Kidney tubule cell (primary cell): ENCODE measurements at places on chromosomes 12 and 14.

DNA sequence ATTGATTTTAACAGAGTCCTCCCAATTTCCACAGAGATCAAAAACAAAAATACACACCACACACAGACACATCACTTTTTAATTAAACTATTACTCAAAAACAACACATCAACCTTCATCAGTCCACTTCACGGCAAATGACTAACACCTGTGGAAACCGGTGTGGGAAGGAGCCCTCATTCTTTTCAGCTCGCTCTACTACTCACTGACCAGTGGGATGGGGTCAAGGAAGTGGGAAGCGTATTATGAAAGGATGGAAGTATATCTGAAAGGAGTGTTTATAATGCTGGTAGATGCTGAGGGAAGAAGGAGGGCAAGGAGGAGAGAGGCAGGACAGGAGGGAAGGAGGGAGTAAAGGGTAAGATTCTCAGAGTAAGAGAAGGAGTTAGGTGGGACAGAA lies 156.5 kb downstream of the EPS8 start:
- peak; percentile 24 for DNase-seq

DNA sequence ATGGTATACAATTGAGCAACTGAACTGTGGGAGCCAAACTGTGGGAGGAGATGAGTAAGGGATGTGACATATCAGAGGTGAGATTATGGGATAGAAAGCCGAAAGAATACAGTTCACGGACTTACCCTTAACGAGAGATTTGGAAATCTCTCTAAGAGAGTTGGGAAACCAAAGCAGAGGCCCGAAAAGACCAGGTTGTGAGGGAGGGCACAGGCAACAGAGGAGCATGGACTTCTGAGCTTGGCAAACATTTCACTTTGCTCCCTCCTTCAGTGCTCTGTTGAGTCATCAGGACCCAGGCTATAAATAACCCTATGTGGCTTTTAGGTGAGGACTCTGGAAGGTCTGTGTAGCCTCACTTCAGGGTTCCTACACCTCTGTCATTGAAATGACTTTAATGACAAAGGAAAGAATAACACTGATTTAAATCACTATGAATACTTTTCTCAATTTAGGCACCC lies 120.6 kb downstream of the TGFB3 start:
- peak; percentile 48 for DNase-seq

GRCh38 chr14:56248442-56248841 lies 130.2 kb downstream of the PELI2 start:
- no peak for DNase-seq

DNA sequence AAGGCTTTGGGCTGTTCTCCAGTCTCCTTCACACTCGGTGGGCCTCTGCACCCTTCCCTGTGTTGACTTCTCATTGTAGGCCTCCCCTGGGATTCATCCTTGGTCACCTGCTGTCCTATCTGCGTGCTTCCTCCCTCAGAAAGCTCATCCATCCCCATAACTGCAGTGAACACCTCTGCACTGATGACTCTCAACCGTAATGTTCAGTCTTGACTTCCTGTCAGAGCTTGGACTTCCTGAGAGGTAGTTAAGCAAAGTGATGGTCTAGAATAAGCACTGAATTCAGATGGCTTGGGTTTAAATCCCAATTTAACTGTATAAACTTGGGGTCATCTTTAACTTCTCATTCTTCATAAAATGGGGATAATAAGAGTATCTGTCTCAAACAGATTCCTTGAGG lies 13.6 kb upstream of the MDM1 start:
- no peak for DNase-seq

GRCh38 chr12:56346675-56347074 lies 8.0 kb downstream of the IL23A start:
- peak; percentile 13 for DNase-seq

DNA sequence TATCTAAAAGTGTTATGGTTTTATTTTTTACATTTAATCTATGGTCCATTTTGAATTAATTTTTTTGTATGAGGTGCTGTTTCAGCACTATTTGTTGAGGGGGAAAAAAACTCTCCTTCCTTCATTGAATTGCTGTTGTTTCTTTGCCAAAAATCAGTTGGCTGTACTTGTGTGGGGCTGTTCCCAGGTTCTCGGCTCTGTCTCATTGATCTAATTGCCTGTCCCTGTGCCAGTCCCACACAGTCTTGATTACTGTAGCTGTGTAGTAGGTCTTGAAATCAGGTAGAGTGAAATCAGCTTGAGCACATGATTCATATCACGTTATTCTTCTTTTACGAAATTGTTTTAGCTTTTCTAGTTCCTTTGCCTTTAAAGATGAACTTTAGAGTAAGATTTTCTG lies 109.7 kb downstream of the ADGRD1 start:
- no peak for DNase-seq

DNA sequence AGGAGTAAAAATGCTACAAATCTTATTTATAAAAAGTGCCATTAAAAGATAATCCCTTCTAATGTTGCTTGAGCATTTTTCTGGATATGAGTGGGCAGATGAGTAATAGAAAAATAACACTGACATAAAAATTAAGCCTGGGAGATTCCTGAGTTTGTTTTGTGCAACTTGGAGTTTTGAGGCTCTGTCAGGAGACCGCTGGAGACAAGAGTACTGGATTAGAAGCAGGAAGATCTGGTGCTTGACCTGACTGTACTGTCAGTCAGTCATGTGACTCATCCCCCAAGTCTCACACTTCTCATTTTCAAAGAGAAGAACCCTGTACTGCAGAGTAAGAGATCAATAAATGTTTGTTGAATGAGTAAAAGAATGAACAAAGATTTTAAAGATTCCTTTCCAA lies 29.4 kb downstream of the ANO4 start:
- peak; percentile 63 for DNase-seq

GRCh38 chr12:104462931-104463339 lies 6.2 kb downstream of the CHST11 start:
- DNase-seq, result no peak

DNA sequence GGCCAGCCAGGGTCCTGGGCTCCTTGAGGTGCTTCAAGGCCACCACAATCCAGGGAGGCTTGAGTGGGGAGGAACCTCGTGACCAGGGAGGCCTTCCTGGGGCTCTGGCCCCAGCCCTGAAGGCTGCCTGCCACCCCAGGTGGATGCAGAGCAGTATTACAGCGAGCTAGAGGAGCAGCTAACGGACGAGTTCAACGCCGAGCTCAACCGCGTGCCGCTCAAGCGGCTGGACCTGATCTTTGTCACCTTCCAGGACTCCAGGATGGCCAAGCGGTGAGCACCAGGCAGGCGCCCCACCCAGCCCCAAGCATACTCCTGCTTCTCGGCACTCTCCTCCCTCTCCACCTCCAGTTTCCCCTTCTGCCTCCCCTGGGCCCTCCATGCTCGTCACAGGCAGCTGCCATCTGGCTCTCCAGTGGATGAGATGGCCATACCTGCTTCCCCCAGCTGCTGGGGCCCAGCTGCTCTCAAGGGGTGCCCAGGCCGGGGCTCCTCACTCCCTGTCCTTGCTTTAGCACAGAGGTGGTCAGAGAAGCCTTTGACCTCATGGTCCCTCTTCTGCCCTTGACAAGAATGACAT lies 30.6 kb downstream of the NGB start:
- no peak for DNase-seq

GRCh38 chr12:49885118-49885517 lies 18.6 kb downstream of the FAIM2 start:
- DNase-seq, result no peak

- DNase-seq, result no peak
Measured at GRCh38 chr14:60510254-60510950, 1.5 kb downstream of the SIX6 start.

- no peak for DNase-seq
Measured at GRCh38 chr14:51333901-51334521, 94.0 kb downstream of the TMX1 start.

DNA sequence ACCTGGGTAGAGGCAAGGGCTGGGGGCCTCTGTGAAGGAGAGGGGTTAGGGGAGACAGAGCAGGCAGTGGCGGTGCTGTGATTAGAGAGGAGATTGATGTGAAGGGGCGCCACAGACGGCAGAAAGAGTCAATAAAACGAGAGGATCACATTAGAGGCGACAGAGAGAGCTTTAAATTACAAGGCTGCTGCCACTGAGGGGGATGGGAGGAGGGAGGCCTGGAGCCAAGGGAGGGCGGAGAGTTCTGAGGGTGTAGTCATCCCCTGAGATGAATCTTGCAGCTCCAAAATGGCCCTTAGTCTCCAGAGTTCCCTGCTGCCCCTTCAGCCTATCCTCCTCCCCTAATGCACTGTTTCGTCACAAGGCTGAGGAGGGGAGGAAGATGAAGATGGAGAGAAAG lies 12.8 kb downstream of the ZFHX2 start:
- DNase-seq, result no peak

DNA sequence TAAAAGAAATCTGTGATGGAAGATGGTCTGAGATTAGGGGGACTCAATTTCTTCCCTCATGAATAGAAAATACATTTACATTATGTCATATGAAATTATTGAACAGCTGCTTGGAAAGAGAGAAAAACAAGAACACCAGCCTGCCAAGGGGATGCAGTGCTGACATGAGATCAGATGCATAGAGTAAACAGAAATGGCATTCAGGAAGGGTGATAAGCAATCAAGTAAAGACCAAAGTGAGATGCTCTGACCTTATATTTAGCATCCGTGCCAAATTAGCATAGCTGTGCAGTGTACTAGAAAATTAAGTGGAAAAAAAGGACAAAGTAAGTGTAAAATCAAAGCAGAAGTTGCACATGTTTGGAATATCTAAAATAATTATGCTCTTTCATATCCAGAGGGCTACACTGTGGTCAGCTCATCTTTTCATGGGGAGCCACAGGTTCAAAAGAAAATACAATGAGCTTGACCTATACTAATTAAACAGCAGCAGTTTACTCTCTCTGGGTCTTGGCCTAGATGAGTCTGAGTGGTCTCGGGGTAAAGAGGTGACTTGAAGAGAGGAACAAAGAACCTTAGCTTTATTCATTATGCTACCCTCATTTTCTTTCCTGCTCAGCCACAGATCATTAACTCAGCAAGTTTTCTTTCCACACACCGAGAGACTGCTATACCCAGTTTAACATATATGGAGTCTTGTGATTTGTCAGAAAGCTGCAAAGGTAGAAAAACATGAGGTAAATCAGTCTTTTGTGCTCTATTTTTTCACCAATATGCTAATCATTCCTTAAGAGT lies 359.4 kb upstream of the FOXG1 start:
- DNase-seq, result no peak

GRCh38 chr14:28975084-28975483 lies 208.5 kb downstream of the FOXG1 start:
- no peak for DNase-seq

- peak; percentile 22 for DNase-seq
Measured at GRCh38 chr12:98185606-98186005, 329.8 kb upstream of the TMPO start.

DNA sequence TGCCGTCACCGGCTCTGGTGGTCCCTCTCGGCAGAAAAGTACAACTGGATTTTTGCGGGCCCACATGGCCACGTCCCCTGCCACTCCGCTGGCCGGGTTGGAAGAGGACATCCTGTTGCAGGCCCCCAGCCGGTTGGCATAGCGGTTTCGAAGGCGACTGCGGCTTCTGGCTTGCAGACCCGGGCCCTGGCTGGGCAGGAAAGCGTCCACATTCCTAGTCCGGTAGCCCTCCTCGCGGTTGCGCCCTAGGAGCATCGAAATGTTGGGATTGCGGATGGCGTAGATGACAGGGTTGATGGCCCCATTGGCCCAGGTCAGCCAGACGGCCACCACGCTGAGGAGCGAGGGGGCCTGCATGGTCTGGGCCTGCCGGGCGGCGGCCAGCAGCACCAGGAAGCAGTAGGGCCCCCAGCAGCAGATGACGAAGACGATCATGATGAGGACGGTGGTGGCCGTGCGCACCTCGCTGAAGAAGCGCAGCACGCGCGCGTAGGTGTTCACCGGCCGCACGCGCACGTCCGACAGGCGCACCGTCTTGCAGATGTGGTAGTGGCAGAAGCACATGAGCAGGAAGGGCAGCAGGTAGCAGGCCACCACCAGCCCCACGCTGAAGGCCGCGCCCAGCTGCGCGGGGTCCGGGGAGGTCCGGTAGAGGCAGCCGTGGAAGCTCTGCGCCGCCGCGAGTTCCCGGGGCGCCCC lies 1.2 kb downstream of the GPR135 start:
- DNase-seq, result peak; percentile 25

DNA sequence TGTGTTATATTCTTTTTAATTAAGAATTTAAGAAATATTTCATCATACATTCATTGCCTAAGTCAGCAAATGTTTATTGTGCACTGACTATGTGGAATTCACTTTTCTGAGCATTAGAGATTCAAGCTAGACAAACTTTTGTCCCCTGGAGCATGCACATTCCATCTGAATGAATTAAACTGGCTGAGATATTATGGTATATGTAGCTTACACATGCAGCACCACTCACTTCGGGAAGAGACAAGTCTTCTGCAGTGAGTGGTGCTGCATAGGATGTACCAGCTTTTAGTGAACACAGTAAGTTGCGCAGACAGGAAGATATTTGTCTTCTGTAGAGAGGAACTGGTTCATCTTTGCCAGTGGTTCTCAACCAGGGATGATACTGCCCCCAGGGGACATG lies 318.4 kb downstream of the SYT1 start:
- no peak for DNase-seq

- DNase-seq, result peak; percentile 52
Measured at GRCh38 chr14:95319312-95320077, at the start of gene CLMN. CLMN (minus strand) TSS chr14:95319908; CDS start chr14:95319792, 116 bp downstream.

DNA sequence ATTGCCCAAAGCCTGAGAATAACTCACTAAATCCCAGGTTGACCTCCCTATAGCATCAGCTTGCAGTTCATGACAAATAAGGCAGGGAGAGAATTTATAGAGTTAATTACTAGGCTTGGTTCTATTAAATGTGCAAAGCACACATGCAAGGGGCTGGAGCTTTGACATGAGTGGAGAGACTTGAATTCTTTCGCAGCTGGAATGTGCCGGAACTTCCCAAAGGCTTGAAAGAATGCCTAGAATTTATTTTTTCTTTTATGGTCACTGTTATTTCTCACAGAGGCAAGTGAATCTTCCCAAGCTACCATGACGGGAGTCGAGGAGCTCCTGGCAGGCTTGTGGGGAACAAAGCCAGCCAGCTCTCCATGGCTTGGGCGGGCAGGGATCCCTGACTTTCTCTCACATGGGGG lies 95.5 kb upstream of the USP44 start:
- DNase-seq, result peak; percentile 70

DNA sequence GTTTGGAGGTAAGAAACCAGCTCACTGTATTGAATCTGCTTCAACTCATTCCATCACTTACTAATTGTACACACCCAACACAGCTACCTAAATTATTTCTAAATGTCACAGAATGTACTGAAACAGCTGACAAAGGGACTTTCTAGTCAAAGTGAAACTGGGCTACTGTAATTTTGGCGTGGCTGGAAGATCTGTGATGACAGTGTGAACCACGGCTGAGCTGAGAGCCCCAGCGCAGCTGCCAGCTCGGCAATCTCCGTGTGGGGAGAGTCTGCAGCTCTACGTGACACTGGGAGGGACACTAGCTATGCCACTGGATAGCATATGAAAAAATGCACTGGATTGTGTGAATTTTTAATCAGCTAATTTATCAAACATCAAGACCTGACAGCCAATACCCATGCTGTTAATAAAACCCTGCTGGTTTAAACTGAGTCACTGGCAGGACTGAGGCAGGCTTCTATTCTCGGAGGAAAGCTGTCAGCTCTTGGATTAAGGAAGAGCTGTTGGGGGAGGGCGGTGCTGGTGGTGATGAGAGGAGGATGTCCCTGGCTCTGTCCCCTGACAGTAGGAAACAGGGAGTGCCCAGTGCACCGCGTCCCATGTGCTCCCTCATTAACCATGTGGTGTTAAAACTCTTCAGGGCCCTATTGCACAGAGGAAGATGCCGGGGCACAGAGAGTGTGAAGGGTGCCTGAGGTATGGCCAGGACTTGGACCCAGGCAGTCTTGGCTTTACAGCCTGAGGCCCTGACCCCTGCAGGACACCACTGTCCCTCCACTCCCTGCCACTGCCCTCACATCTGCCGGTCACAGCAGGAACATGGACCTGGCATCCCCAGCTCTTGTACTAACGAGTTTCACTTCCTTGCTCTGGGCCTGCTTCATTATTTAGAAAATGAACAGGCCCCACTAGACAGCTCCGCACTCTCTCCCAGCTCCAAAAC lies 13.3 kb downstream of the SLC15A4 start:
- DNase-seq, result no peak
